ENCODE measurements at places on chromosomes 11 and 22. TPM values are rescaled to one million over a fixed set of nuclear protein-coding genes. Genes with fewer than 3 reads are reported as not detected.

DGAT2 gene
- 4.0 TPM for polyA plus RNA-seq

DNA sequence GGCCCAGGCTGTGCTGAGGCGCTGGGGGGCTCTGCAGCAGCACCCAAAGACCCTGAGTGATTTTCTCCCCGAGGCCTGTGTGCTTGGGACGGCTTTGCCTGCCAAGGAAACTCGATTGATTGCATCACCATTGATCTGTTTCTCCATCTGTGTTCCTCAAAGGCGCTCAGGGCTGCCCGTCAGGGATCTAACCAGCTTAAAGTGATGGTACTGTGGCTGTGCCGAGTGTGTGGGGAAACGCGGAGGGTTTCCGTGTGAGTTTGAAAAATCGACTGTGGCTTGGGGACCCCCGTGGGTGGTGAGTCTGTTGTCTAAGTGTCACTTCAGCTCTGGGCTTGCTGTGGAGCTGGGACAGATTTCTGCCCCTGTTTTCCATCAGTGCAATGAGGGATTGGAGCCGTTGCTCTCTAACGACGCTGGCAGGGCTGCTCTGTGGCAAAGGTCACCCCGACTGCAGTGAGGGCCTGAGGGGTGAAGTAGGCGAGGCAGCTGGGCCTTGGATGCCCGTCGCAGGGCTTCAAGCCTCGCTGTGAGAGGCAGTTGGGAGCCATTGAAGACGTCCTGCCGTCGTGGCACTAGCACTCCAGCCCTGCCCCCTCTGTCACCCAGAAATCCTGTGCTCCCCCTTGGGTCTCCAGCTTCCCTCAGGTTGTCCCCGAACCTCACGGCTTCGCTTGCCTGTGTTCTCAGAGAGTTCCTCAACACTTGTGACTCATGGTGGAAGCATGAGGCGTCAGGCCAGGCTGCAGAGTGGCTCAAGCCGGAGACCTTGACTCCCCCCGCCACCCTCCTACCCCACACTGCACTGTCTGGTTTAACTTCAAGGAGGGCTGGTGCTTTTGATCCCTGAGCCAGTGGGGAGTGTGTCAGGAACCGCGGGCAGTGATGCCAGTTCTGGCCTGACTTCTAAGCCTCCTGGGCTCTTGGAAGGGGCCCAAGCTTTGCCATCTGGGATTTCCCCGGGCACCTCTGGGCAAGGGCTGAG, 21.8 kb downstream of the CACNA1I start:
- no peaks in the 10 kb centered on the region for H3K27me3 ChIP-seq
- no peak overlapping the region for H3K4me3 ChIP-seq
- H3K27ac ChIP-seq = no peak overlapping the region
- H3K4me1 ChIP-seq = peaks cover 9% of the 10 kb centered on the region
- DNase-seq = peak; percentile 74
- H3K36me3 ChIP-seq = no peaks in the 10 kb centered on the region

DNA sequence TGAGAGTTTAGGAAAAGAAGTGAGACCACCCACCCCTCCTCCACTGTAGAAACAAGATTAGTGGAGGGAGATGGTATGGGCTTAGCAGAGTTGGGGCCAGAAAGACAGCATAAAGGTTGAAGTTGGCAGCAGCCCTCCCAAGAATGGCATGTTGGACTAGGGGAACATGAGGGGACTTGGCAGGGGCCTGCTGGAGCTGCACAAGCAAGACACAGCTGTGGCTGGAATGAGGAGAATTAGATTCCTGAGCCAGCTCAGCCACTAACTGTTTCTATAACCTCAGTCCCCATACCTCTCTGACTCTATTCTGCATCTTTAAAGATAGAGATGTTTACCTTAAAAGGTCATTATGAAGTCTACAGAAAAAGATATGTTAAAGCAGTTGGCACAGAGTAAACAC, 13.2 kb downstream of the MAP6 start:
- no peak for DNase-seq
- no peaks in the 10 kb centered on the region for H3K36me3 ChIP-seq
- H3K27me3 ChIP-seq = no peaks in the 10 kb centered on the region
- H3K4me1 ChIP-seq = no peaks in the 10 kb centered on the region
- H3K4me3 ChIP-seq = no peak overlapping the region
- H3K27ac ChIP-seq = no peak overlapping the region

TESMIN gene
- 2.3 TPM for polyA plus RNA-seq

MYO7A gene
- polyA plus RNA-seq = 13.3 TPM

- H3K27me3 ChIP-seq = no peaks in the 10 kb centered on the region
- no peak for DNase-seq
- H3K27ac ChIP-seq = no peak overlapping the region
- H3K4me3 ChIP-seq = no peak overlapping the region
- H3K4me1 ChIP-seq = no peaks in the 10 kb centered on the region
Measured at GRCh38 chr11:111944139-111944538, 7.0 kb downstream of the DIXDC1 start.

PRSS23 gene
- 11.4 TPM for polyA plus RNA-seq

GRCh38 chr11:43503417-43503816, 144.7 kb downstream of the TTC17 start:
- no peak for DNase-seq
- H3K27me3 ChIP-seq = no peaks in the 10 kb centered on the region
- no peak overlapping the region for H3K4me3 ChIP-seq
- no peaks in the 10 kb centered on the region for H3K4me1 ChIP-seq

GRCh38 chr11:102510439-102511135, 20.0 kb downstream of the MMP7 start:
- no peaks in the 10 kb centered on the region for H3K27me3 ChIP-seq
- H3K4me1 ChIP-seq = no peaks in the 10 kb centered on the region
- no peak overlapping the region for H3K27ac ChIP-seq
- DNase-seq = no peak
- H3K36me3 ChIP-seq = no peaks in the 10 kb centered on the region

SERPIND1 gene
- 0.21 TPM for polyA plus RNA-seq

DNA sequence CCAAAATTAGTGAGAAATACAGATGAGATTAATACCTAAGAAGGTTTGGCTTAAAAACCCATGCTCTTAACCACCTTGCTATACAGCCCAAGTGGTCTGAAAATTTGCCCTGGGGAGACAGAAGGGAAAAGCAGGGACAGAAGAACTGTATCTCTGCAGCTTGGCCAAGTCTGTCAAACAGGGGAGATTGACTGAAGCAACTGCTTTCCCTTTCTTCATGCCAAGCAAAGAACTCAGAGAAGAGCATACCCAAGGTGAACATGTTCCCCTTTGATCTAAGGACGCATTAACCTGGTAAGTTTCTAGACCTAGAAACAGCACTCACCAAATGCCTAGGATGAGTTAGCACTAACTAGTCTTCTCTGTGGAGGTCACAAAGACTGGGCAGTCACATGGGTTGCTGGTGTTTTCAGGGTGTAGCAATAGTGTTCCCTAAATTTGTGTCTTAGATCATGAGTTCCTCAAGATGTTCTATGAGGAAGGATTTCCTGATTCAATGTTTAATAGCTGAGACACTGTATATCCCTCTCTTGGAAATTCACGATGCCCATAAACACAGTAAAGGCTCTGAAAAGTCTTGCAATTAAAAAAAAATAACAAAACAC, 75.6 kb upstream of the GRAMD1B start:
- no peak for DNase-seq
- H3K36me3 ChIP-seq = no peaks in the 10 kb centered on the region
- no peaks in the 10 kb centered on the region for H3K27me3 ChIP-seq
- H3K27ac ChIP-seq = no peak overlapping the region

DNA sequence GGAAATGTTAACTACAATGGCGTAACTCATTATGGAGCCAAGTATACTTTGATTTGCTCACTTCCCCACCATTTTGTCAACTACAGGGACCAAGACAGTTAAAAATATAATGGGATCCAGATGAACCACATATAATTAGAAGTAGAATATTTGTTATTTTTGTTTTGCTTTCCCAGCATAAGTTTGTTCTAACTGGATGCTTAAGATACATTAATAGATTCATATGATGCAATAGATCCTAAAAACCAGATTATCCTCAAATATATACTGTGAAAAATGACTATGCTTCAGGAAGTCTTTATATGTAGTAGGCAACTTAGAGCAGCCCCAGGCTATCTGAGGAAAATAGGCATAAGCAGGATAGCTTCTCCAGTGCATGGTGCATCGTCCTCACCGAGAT, 38.3 kb downstream of the SESN3 start:
- no peak overlapping the region for H3K4me3 ChIP-seq
- H3K27me3 ChIP-seq = no peaks in the 10 kb centered on the region
- no peaks in the 10 kb centered on the region for H3K4me1 ChIP-seq
- H3K36me3 ChIP-seq = no peaks in the 10 kb centered on the region
- DNase-seq = no peak
- H3K27ac ChIP-seq = no peak overlapping the region

DNA sequence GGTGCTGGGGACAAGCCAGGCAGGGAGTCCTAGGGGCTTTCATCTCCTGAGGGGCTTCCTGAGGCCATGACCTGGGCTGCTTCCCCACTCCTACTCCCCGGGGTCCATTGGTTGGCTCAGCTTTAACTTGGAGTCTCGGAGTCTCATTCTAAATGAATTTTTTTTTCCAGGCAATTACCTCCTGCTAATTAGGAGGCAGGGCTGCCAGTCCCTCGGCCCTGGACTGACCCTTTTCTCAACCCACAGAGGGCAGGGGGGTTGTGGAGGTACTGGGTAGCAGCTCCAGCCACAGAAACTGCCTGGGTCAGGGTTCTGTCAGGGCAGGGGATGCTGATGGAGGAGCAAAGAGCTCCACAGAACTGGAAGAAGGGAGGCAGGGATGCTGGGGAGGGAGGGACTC, 11.9 kb downstream of the SYT7 start:
- no peaks in the 10 kb centered on the region for H3K27me3 ChIP-seq
- no peak for DNase-seq
- no peak overlapping the region for H3K4me3 ChIP-seq
- no peak overlapping the region for H3K27ac ChIP-seq
- H3K4me1 ChIP-seq = no peaks in the 10 kb centered on the region

GRCh38 chr22:20979243-20979809, 2.8 kb upstream of the LZTR1 start:
- peaks cover 4% of the 10 kb centered on the region for H3K4me1 ChIP-seq
- no peaks in the 10 kb centered on the region for H3K36me3 ChIP-seq
- no peak overlapping the region for H3K27ac ChIP-seq
- peak; percentile 57 for DNase-seq

GRCh38 chr11:84295815-84296214, 1009.6 kb upstream of the CCDC90B start:
- no peaks in the 10 kb centered on the region for H3K4me1 ChIP-seq
- H3K27ac ChIP-seq = no peak overlapping the region
- no peaks in the 10 kb centered on the region for H3K36me3 ChIP-seq
- no peak overlapping the region for H3K4me3 ChIP-seq

DNA sequence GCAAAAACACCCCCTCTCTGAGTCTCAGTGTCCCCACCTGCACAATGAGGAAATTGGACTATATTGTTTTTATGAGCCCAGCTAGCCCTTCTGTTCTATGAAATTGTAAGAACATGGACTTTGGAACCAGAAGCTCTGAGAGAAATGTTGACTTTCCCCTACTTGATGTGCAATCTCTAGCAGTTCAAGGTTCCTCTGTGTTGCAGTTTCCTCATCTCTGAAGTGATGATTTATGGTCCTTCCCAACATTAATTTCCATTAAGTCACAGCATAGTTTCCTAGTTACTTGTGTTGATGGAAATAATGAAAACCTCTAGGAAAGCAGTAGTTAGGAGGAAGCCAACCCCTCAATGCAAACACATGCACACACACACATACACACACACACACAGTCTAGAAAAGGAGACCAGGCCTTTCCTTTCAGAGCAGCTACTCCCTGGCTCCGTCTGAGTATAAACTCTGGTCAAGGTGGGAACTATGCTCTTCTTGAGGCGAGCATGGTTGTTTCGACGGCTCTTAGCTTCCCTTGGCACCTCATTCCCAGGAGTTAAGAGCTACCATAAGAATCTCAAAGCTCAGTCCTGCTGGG, 518.4 kb downstream of the SOX6 start:
- no peaks in the 10 kb centered on the region for H3K4me1 ChIP-seq
- H3K4me3 ChIP-seq = no peak overlapping the region
- H3K27ac ChIP-seq = no peak overlapping the region
- H3K36me3 ChIP-seq = no peaks in the 10 kb centered on the region
- H3K27me3 ChIP-seq = no peaks in the 10 kb centered on the region

GRCh38 chr11:94780432-94780831, 12.3 kb downstream of the AMOTL1 start:
- H3K27ac ChIP-seq = no peak overlapping the region
- H3K27me3 ChIP-seq = no peaks in the 10 kb centered on the region
- DNase-seq = no peak
- H3K4me3 ChIP-seq = no peak overlapping the region
- H3K36me3 ChIP-seq = no peaks in the 10 kb centered on the region

OR10A3 gene
- not detected for polyA plus RNA-seq

APOBEC3A gene
- polyA plus RNA-seq = 0.07 TPM

GRCh38 chr11:43234881-43235280, 76.9 kb upstream of the API5 start:
- H3K27me3 ChIP-seq = no peaks in the 10 kb centered on the region
- H3K4me3 ChIP-seq = no peak overlapping the region
- H3K4me1 ChIP-seq = no peaks in the 10 kb centered on the region
- no peaks in the 10 kb centered on the region for H3K36me3 ChIP-seq
- H3K27ac ChIP-seq = no peak overlapping the region
- no peak for DNase-seq

TEX12 gene
- not detected for polyA plus RNA-seq

FXYD6 gene
- 48.0 TPM for polyA plus RNA-seq

DNA sequence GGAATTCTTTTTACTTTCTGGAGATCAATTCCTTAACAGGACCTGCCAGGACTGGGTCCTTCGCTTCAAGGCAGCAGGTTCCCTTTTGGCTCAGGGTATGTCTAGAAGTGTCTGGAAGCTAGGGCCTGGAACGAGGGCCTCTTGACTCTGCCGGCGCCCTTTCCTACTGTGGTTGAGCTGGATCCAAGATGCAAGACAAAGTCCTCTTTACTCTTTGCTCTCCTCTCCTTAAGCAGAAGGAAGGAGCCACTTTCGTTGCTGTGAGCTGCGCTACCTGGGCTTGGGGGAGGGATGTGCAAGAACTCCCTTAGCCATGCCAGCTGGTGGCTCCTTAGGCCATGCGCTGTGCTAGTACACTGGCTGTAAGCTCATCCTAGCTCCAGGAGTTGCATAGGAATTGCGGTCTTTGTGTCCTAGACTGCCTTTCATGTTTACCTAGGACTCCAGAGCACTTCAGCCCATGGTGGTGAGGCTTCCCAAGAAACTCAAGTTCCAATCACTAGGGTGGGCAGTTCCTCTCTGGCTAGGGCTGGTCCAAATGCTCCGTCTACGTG, 18.1 kb downstream of the GLB1L2 start:
- no peaks in the 10 kb centered on the region for H3K4me1 ChIP-seq
- no peak overlapping the region for H3K4me3 ChIP-seq
- no peaks in the 10 kb centered on the region for H3K36me3 ChIP-seq
- no peak for DNase-seq
- no peak overlapping the region for H3K27ac ChIP-seq

DNA sequence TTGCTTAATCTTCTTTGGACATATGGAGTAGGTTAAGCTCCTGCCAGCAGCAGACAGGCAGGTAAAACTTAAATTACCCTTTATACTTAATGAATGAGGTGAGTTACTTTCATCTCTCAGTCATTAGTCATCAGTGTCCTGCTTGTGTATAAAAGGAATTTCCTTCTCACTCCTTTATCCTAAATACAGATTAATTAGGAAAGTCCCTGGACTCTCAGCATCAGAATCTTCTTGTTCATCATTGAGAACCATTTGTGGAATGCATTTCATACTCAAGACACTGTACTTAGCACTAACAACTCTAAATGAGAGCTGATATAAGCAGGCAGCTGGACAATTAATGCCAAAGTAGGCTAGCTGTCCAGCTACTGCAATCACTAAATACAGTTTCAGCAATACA, 630.4 kb downstream of the METTL15 start:
- no peak for DNase-seq
- no peaks in the 10 kb centered on the region for H3K27me3 ChIP-seq
- no peak overlapping the region for H3K4me3 ChIP-seq
- H3K36me3 ChIP-seq = no peaks in the 10 kb centered on the region

All from pancreas (tissue), 10 donors.